ENCODE measurements at places on chromosomes 5 and 9.

GRCh38 chr9:87594194-87594593 lies 96.5 kb downstream of the DAPK1 start:
- H3K27me3 ChIP-seq: no peaks in the 10 kb centered on the region
- H3K27ac ChIP-seq: no peak overlapping the region
- H3K36me3 ChIP-seq: no peaks in the 10 kb centered on the region
- no peak overlapping the region for H3K4me3 ChIP-seq
- H3K4me1 ChIP-seq: peaks cover 35% of the 10 kb centered on the region

GRCh38 chr5:143183989-143184388 lies 219.5 kb downstream of the NR3C1 start:
- H3K4me3 ChIP-seq: no peak overlapping the region
- no peak overlapping the region for H3K27ac ChIP-seq
- H3K4me1 ChIP-seq: peaks cover 5% of the 10 kb centered on the region
- no peak for DNase-seq

DNA sequence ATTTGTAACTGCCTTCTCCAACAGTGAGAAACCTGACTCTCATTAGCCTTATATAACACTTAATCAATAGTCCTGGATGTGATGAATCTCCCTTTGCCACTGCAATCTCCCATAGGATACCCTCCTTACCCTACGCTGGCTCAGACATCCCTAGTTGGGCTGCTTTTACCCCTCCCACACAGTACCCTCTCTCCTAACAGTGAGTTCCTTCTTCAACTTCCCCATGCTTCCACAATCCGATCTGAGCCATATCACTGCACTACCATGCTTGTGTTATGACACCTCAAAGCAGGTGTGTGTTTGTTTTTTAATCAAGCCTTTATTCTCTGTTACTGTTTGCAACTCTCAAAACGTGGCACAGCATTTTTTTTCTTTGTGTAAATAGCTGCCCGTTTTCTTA lies 60.5 kb upstream of the C9orf72 start:
- no peak overlapping the region for H3K27ac ChIP-seq
- H3K36me3 ChIP-seq: no peaks in the 10 kb centered on the region
- no peaks in the 10 kb centered on the region for H3K4me1 ChIP-seq
- H3K4me3 ChIP-seq: no peak overlapping the region
- DNase-seq: no peak

GRCh38 chr5:124663101-124663506 lies 83.3 kb downstream of the ZNF608 start:
- no peaks in the 10 kb centered on the region for H3K36me3 ChIP-seq
- peaks cover 19% of the 10 kb centered on the region for H3K4me1 ChIP-seq
- H3K27ac ChIP-seq: no peak overlapping the region
- no peaks in the 10 kb centered on the region for H3K27me3 ChIP-seq
- no peak overlapping the region for H3K4me3 ChIP-seq

DNA sequence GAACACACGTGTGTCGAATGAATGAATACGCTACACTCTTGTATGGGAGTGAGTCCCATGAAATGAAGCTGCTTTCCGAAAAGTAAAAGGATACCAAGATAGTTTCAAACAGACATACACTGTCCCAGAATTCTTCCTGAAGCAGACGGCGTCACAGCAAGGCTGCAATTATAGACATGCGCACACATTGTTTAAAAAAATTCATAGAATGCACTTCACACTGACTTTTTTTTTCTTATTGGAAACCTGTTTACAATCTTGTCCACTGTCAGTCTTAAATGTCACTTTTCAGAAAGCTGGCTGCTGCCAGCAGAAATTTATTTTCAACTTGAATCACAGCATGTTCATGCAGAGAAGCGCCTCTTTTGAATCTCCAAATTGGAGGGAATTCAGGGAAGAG lies 124.8 kb downstream of the CRB2 start:
- DNase-seq: no peak
- H3K4me3 ChIP-seq: no peak overlapping the region
- no peaks in the 10 kb centered on the region for H3K27me3 ChIP-seq
- H3K27ac ChIP-seq: no peak overlapping the region

All from testis (tissue), 5 donors.